ENCODE measurements at places on chromosomes 3 and 15.

GRCh38 chr3:50154476-50154839, 666 bp upstream of the SEMA3F start:
- DNase-seq = no peak

DNA sequence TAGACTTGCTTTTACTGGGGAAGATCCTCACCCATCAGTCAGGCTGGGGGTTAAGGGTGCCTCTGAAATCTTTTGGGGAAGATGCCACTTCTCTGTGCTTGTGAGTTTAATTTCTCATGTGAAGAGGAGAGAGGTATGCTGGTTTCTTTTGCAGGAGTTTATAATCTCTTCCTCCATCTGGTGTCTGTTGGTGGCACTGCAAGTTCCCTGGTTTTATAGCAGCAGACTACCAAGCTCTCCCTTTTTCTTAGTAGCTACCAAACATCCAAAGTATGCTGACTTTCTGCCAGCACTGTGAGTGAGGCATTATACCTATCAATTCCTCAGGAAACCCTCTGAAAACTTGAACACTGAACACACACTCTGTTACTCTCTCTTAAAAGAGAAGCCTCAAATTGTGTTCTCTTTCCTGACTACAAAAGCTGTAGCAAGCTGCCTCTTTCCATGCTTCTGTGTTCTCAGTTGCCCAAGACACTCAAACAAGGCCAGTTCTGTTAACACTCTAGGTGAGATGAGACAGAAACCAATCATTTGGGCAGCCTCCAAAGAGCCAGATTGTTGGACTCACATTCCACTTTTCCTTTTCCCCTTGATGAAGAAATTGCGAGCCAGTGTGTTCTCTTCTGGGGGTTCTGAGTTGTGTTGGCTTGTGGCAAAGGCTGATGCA, 299.5 kb downstream of the GAP43 start:
- DNase-seq = no peak

- no peak for DNase-seq
Measured at GRCh38 chr3:101453961-101454360, 59.1 kb downstream of the SENP7 start.

GRCh38 chr3:12508291-12508700, 24.0 kb downstream of the TSEN2 start:
- no peak for DNase-seq

GRCh38 chr3:48306860-48307530, 26.5 kb downstream of the SPINK8 start:
- DNase-seq = no peak

GRCh38 chr3:38650248-38650951, 913 bp upstream of the SCN5A start:
- no peak for DNase-seq

DNA sequence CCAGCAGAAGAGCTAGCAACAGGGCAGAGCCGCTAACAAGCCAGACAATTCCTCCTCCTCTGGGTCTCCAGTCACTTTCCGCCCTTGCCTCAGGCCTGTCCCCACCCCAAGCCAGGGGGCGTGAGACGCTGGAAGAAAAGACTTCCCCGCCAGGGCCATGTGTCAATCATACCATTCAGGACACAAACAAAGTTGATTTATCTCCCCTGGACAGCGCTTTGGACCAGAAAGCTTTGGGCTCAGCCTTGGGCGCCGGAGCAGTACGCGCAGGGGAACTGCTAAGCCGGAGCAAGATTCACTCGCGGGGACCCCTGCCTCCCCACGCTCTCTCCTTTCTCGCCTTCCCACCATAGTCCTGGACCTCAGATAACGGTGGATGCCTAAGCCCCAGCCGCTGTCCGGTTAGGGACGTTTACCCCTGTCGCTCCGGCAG, 479 bp downstream of the LRRC2 start:
- DNase-seq = no peak

GRCh38 chr3:107220538-107220937, 156.7 kb upstream of the CCDC54 start:
- DNase-seq = no peak

- DNase-seq = no peak
Measured at GRCh38 chr3:169945313-169945712, 21.3 kb upstream of the SEC62 start.

DNA sequence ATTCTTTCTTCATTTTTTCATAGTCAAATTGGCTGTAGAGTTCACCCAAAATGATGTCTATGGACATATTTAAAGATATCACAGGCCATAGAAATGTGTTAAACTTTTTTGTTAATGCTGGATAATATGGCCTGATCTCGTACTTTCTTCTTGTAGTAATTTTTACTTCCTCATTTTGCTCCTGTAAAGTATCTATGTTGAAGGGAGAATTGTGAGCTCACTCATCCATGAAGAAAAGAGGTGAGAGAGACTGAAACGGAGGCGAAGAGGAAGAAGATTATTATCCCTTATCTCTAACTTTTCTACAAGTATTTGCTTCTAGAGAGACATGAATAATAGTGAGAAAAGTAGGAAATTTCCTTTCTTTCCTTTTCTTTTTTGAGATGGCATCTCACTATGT, 613.8 kb upstream of the TBL1XR1 start:
- no peak for DNase-seq

DNA sequence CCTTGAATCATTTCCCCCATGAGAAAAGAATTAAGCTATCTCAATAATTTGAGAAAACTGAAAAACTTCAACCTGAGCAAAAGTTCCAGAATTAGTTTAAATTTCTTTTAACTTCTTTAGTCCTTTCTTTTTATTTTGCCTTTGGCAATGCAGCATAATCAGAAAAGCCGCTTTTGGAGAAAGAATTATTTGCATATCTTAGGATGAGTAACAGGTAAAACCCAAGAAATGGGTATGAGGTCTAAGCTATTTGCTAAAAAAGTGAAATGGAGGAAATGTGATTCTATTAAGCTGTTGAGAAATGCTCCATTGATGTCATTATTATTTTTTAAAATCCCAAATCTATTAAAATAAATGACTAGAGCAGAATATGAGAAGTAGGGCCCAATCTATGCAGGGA, 1238.3 kb upstream of the GBE1 start:
- DNase-seq = no peak

GRCh38 chr15:88904624-88905327, 8.4 kb downstream of the MFGE8 start:
- DNase-seq = peak; percentile 86

- DNase-seq = no peak
Measured at GRCh38 chr3:172654470-172654869, 56.4 kb downstream of the NCEH1 start.

DNA sequence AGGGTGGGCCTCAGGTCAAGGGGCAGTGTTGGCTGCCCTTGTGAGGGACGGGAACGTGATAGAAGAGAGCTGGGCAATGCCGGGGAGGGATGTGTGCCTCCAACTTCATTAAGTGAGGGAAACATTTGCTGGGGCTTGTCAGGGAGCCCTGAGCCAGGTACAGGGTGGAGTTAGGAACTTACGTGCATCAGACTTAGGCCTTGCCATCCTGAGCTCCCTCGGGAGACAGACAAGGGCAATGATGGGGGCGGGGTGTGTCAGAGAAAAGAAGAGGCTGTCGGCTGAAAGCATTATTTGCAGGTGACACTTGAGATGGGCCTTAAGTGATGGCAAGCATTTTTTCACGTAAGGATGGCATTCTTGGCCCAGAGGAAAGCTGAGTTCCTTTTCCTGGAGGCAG, 1.6 kb downstream of the FAM131A start:
- no peak for DNase-seq

GRCh38 chr15:34514251-34514670, 69.2 kb downstream of the GOLGA8B start:
- DNase-seq = no peak

- DNase-seq = no peak
Measured at GRCh38 chr3:89072642-89073041, 34.8 kb upstream of the EPHA3 start.

GRCh38 chr15:101243420-101243819, 8.4 kb downstream of the CHSY1 start:
- no peak for DNase-seq

DNA sequence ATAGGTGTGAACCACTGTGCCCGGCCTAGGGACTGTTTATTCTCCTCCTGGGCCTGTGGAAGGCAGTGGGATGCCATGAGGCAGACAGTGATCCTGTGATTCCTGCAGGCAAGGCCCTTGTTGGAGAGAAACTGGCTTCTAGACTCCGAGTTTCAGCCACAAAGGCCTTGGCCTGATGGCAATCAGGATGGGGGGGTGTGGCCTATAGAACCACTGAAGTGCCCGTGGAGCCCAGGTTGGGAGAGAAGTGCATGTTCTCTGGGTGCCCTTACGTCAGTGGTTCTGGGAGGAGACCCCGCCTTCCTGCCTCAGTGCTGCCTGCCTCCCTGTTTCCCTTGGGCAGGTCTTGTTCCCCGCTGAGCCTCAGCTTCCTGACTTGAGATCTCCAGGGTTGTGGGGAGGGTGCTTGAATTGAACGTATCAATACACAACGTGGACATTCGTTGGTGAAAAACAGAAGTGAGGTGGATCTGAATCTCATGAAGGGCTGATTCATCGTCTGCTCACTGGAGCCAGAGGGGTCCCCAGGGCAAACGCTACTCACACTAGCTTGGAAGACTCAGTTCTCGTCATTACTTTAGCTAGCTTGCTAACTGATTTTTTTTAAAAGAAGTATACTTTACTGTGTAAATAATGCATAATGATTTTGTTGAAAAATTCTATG, 31.8 kb downstream of the IRAK2 start:
- DNase-seq = no peak

DNA sequence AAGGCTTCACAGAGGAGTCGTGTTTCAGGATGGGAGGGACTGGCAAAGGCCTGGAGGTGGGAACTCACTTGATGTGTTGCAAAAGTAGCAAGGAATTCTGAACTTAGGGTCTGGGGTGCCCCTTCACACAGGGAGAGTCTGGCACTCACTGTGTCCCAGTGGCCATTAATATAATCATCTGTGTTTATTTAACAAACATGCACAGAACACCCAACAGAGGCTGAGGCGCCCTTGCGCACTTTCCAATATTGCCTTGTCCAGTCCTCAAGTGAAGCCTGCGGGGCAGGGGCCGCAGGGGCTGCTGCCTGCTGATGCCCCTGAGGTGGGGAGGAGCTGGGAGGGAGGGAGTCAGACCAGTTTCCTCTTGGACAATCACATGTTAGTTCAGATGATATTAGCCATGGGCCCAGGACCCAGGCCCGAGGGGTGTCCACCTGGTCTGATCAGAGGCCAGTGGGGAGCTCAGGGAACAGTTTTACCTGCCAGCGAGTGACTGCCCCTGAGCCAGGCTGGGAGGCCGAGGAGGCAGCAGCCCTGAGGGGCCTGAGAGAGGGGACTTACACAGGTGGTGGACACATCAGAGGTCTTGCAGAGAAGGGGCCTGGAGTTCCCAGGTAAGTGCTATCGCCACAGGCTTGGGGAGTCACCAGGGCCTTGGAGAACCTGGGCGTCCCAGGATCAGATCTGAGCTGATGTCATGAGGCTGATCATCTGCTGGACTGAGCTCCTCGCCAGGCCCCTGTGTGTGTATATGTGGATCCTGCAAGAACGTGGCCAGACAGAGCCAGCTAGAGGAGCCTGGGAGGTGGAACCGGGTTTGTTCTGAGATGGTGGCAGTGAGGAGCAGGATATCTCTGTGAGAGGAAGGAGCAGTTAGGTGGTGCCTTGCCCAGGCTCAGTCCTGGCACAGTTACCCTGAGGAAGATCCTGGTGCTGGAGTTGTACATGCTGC, 13.8 kb upstream of the TXNRD3 start:
- no peak for DNase-seq

- DNase-seq = no peak
Measured at GRCh38 chr15:39188930-39189329, 391.9 kb upstream of the THBS1 start.

DNA sequence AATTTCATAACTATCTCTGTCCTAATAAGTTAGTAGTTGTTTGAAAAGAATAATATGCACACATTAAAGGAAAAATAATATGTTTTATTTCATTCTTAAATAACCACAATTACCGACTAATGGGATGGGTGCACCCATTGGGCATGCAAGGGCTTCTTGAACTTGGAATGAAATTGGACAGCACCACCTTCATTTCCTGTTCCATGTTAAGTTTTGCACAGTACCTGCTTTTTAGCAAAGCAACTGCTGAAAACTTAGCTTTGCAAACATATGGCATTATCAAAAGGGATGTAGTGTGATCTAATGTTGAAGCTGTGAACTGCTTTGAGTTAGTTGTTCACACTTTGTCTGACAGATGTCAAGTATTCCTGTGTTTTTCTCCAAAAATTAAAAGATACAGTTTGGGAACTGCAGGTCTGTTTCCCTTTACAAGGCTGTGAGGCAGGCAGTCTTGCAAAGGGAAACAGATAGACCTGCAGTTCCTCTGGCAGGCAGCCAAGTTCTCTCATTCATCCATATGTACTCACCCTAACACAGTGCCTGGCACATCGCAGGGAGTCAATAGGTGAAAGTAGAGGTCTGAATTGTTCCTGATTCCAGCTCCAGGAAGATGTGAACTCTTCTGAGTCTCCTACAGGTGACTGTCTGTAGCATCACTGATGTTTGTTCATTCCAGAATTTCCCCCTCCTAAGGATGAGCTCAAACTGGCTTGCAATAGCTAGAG, 64.3 kb upstream of the GOLGA8B start:
- no peak for DNase-seq

DNA sequence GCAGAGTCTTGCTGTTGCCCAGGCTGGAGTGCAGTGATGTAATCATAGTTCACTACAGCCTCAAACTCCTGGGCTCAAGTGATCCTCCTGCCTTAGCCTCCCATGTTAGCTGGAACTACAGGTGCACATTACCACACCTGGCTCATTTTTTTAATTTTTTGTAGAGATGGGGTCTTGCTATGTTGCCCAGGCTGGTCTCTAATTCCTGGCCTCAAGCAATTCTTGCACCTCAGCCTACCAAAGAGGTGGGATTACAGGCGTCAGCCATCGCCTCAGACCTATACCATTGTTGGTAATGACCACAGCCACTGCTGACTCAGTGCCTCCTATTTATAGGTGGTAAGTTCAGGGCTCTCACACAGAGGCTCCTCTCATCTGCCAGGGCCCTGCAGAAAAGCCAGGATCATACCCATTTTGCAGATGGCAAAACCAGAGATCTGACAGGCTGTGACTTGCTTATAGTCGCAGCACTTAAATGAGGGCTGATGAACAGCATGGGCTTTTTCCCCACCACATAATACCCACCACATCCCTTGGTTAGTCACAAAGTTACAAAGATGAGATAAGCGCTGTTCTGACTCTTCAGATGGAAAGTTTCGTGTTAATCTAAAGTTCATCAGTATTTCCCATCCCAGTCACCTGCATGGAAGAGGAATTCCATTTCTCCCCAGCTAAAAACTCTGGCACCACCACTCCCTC, 21.8 kb upstream of the SPATA12 start:
- DNase-seq = no peak

GRCh38 chr15:68333775-68334470, 56.4 kb downstream of the FEM1B start:
- no peak for DNase-seq

GRCh38 chr3:35523838-35524237, 115.5 kb upstream of the ARPP21 start:
- no peak for DNase-seq

GRCh38 chr3:18044971-18045880, 302.8 kb upstream of the TBC1D5 start:
- DNase-seq = no peak

GRCh38 chr15:38705436-38706219, 141.0 kb upstream of the RASGRP1 start:
- no peak for DNase-seq

GRCh38 chr3:48034000-48034516, 17.8 kb upstream of the MAP4 start:
- DNase-seq = no peak

- DNase-seq = no peak
Measured at GRCh38 chr3:4751029-4751501, 228.2 kb upstream of the BHLHE40 start.
